ENCODE measurements at places on chromosomes 13 and 19. TPM values are rescaled to one million over a fixed set of nuclear protein-coding genes. Genes with fewer than 3 reads are reported as not detected.

The MTUS2 gene
- 0.25 TPM for total RNA-seq

The ZNF497 gene
- total RNA-seq, result 5.1 TPM

The KISS1R gene
- total RNA-seq, result not detected

The KIR3DL2 gene
- not detected for total RNA-seq

The SLITRK6 gene
- 5.0 TPM for total RNA-seq

The VN1R4 gene
- not detected for total RNA-seq

The FPR2 gene
- not detected for total RNA-seq

The LRRC4B gene
- 15.2 TPM for total RNA-seq

The KIR2DL4 gene
- total RNA-seq, result not detected

DNA sequence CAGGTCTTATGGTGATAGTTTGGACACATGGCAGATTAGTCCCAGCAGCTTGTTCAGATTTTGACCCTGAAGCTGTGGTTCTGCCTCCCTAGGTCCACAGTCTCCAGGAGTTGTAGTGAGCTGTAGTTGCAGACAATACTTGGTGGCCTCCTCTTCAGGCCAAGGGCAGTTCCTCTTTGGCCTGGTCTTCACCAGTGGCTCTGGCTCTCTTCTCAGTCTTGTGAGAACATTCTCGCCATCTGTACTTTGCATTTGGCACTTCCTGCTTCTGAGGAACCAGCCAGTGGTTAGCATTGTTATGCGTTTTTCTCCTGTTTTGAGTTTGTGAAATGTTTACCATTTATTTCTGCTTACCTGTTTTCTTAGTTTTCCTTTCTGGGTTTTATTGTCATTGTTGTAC lies 40.7 kb downstream of the PCCA start:
- no peak for DNase-seq

DNA sequence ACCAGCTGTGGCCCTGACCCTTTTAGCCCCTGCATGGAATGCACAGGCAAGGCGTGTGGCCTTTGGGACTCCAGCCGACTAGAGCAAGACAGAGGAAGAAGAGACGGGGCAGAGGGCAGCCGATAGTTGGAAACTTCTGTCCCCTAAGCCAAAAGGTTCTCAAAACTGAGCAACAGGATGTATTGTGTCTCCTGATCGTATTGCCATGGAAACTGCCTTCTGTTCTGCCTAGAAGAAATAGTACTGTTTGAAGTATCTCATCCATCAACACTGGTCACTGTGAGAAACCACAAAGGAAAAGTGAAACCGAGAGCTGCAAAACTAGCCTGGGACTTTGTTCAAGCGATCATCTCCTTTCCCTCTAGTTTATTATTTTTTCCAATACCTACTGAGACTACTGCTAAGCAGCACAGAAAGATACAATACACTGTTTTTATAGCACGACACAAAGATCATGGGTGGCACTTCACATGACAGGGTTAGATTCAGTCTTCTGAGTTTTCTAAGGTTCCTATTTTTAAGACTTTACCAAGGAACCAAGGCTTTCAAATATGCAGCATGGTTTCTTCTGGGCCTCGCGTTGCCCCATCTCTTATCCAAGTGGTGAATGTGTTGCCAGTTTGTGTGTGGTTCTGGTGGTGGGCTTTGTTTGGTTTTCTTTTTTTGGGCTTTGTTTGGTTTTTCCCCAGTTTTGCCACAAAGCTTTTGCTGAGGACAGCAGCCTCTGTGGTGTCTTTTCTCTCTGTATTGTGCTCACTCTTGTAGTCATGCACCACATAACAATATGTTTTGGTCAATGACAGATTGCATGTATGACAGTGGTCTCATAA lies 49.3 kb upstream of the GPR183 start:
- DNase-seq, result peak; percentile 56

DNA sequence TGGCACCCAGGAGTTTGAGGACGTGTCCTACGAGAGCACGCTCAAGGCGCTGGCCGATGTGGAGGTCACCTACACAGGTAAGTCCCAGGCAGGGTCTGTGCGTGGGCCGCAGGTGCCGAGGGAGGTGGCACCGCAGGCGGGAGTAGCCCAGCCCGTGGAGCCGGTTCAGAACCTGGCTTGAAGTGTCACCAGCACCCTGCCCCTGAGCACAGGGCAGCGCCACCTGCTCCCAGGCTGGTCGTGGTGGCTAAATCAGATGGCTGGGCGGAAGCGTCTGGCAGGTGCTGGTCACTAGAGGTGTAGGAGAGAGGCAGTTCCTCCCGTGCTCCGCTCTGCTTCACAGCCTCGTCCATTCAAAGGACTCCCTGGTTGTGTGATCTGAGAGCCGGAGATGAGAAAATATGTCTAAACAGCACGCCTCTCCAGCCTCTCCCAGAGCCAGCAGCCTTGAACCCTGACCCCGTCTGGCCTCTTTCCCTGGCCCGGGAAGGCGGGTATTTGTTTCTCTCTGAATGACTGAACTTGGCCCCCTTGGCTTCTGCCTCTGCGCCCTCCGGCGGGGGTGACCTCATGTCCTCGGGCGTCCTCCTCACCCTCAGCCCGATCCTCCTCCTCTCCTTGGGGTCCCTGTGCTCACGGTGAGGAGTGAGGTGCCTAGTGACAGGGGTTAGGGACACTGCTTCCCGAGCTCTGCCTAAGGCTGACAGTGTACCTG lies 5.4 kb downstream of the THOP1 start:
- no peak for DNase-seq

DNA sequence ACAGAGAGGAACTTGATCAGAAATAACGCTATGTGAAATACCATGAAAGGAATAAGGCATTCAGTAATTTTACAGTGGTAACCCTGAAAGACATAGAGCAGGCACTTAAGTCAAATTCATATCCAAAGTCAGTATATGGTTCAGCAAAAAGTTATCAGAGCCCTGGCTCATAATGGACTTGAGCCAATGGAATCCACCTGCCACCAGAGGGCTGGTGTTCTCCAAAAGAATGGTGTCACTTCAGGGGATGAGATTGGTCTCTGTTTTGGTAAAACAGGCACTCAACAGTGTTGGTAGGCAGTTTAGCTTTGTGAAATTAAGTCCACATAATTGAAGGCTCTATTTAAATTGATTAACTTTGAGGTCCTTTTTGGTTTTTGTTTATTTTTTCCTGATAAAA lies 93.9 kb downstream of the LIG4 start:
- DNase-seq, result no peak

DNA sequence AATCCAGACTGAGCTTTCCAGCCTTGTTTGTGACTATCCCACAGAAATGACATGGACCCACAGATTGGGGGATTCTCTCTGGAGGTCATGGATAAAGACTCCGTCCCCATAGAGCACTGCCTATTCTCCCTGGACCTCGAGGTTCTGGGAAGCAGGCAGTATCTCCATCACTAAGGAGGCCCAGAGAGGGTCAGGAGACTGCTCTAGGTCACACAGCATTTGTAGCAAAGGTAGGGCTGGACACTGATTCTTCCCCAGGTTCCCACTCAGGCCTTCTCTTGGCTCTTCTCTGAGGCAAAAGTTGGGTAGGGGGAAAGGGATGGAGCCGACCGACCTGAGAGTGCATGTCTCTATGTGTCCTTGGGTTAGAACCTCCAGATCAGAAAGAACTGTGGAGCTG lies 80.9 kb downstream of the PTPRS start:
- DNase-seq, result no peak

DNA sequence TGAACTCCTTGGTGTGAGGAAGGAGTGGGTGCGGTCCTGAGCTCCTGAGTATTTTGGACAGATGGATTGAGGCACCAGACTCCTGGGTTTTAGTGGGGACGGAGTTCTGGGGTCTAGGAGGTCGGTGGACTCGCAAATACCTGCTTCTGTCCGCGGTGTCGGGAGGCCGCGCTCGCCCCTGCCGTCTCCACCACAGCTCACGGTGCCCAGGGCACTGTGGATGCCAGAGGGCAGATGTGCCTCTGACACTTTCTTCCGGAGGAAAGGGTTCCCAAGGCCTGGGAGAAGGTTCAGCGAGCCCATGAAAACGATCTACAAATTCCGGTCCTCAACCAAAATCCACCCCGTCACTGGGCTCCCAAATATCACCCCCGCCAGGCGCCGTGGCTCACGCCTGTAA lies 3.3 kb downstream of the TULP2 start:
- DNase-seq, result no peak

DNA sequence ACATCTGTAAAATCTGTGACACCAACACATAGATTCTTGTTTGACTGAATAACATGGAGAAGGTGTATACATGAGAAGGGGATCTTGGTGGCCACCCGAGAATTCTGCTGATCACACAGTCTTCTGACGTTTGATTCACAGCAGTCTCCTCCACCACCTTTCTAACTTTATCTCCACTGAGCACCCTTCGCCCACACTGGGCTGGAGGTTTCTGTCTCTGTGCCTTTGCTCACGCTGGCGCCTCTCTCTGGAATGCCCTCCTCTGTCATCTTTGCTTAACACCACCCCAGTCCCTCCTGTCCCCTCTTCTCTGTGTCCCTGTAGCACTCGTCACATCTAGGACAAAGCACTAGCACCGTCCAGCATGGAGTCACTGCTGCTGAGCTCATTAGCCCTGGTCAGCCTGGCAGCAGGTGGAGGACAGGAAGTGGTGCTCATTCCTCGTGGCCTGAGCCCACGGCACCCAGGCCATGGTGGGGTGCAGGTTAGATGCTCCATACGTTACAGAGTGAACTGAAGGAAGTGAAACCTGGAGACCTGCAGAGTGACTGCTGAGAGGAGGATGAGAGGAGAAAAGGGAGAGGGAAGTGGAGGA lies 384.6 kb downstream of the UQCRFS1 start:
- no peak for DNase-seq

DNA sequence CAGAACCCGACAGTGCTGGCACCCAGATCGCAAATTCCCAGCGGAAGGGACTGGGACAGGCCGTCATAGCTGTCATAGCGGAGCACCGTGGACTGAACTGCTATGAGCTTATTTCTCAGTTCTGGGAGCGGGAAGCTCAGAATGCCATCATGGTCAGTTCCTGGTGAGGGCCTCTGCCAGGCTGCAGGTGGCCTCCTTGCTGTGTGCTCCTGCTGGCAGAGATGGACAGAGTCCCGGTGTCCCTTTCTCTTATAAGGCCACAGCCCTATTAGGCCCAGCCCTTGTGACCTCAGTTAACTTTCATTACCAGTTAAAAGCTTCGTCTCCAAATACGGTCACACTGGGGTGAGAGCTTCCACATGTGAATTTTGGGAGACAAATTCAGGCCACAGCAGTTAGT lies 4.6 kb downstream of the ZNF444 start:
- no peak for DNase-seq

- DNase-seq, result no peak
Measured at GRCh38 chr13:36839281-36839680, 20.3 kb downstream of the RFXAP start.

GRCh38 chr19:30388327-30388726 lies 16.1 kb downstream of the ZNF536 start:
- no peak for DNase-seq

GRCh38 chr13:102002287-102002686 lies 399.6 kb downstream of the FGF14 start:
- DNase-seq, result no peak

- no peak for DNase-seq
Measured at GRCh38 chr13:30334663-30335386, 27.5 kb upstream of the KATNAL1 start.

DNA sequence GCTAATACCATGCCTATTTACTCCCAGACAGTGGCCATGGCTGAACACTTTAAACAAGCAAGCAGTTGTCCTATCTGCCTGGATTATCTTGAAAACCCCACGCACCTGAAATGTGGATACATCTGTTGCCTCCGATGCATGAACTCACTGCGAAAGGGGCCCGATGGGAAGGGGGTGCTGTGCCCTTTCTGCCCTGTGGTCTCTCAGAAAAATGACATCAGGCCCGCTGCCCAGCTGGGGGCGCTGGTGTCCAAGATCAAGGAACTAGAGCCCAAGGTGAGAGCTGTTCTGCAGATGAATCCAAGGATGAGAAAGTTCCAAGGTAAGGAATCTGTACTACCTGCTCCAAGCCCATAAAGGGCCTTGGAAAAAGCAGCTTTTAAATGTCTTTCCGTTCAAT lies 8.6 kb downstream of the RFPL4AL1 start:
- peak; percentile 55 for DNase-seq

DNA sequence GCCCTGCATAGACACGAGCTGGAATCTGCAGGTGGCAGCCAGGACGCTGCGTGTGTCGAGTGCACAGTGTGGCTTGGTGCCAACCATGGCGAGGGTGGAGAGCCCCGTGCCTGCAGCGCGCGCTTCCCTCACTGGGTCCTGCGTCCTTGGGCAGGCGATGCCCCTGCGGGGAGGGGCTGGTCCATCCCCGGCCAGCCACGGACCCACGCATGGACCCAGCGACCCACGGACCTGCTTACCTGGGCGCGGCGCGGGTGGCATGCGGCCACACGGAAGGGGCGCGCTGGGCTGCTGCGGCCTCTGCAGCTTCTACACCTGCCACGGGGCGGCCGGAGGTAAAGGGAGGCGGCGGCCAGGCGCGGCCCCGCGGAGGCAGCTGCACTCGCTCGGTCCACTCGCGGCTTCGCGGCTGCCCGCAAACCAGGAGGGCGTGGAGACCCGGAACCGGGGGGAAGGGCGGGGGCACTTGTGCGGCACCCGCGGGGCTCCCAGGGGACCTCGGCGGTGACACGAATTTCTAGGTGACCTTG lies 569 bp upstream of the MCF2L start:
- peak; percentile 11 for DNase-seq

- DNase-seq, result no peak
Measured at GRCh38 chr13:26719356-26719945, 41.1 kb downstream of the GPR12 start.

- no peak for DNase-seq
Measured at GRCh38 chr13:55563267-55563666, 1577.5 kb upstream of the PRR20A start.

DNA sequence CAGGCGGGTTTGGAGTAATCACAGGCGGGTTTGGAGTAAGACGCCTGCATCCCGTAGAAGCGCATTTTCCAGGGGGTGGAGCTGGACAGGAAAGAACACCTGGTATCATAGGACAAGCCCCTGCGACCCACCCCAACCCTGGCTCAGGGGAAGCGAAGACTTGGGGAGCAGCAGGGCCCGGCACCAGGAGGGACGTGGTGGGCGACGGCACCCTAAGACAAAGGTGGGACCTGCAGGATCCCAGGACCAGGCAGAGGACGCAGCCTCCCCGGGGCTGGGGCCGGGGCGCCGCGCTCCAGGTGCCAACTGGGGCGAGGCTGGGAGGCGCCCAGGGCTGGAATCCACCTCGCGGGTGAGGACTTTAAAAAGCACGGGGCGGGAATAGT lies 520 bp downstream of the ZNF600 start:
- DNase-seq, result no peak

DNA sequence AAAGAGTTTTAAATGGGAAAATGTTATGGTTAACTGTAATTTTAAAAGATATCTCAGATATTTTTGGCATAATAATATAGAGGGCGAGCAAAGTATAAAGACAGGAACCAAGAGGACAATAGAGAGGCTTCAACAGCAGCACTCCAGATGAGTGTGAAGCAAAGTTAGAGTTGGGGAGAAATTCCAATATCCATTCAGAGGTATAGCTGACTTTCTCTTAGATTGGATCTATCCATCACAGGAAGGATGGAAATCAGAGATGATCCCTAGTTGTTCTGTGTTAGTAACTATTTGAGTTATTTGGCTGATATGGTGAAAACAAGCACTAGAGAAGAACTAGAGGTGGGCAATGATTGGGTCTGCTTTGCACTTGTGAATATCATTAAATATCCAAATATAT lies 786.0 kb upstream of the KLHL1 start:
- DNase-seq, result no peak

Measured in H4 (cell line).